ENCODE measurements at places on chromosomes 2 and 18.

DNA sequence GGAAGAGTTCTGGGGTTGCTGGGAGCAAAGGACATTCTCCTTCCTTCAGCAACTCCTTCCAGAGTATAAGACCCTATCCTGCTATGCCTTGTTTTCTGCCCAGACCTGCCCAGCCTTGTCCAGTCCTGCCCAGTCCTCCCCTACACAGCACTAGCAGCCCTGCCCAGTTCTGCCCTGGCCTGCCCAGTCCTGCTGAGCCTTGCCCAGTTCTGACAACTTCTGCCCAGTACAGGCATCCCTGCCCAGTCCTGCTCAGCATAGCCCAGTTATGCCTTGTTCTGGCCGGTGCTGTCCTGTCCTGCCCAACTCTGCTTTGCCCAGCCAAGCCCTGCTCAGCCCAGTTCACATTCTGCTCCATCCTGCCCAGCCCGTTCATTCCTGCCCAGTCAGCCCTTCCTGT is 44.9 kb upstream of the ALK start:
- peaks cover 6% of the 10 kb centered on the region for H3K27me3 ChIP-seq
- no peak overlapping the region for H3K27ac ChIP-seq
- no peak for DNase-seq
- no peaks in the 10 kb centered on the region for H3K36me3 ChIP-seq
- H3K4me1 ChIP-seq = no peaks in the 10 kb centered on the region

GRCh38 chr18:36693931-36694620 is 134.7 kb downstream of the TPGS2 start:
- no peaks in the 10 kb centered on the region for H3K4me1 ChIP-seq
- H3K4me3 ChIP-seq = no peak overlapping the region
- no peak for DNase-seq
- peaks cover 3% of the 10 kb centered on the region for H3K27me3 ChIP-seq
- no peaks in the 10 kb centered on the region for H3K36me3 ChIP-seq
- no peak overlapping the region for H3K27ac ChIP-seq

DNA sequence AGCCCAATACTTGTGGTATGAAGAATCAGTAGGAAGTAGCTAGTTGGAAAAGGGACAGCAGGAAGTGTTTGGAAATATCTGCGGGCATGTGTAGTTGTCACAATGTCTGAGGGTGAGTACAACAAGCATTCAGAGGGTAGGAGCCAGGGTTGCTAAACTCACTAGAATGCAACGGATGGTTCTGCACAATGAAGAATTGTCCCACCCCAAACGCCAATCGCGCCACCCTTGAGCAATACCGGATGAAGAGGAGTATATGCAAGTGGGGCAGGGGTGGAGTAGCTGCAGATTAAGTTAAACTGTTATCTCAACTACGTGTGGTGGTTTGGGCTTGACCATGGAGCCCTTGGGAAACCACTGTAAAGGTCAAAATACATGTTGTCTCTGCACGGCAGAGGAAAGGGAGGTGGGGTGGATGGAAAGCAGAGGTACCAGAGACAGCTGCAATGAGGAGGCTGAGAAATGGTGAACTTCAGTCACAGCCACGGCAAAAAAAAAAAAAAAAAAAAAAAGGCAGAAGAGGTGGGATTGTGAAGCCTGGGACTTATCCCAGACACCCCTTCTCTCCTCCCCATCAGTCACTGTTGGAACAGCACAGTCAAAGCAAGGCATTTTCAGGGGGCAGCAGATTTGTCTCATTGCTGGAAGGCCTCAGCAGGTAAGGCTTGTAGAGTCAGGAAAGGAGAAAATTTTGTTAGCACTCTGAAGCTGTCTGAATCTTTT is 5.2 kb downstream of the CCL20 start:
- H3K36me3 ChIP-seq = no peaks in the 10 kb centered on the region
- DNase-seq = no peak

GRCh38 chr2:63692002-63692606 is 103.3 kb downstream of the MDH1 start:
- no peak overlapping the region for H3K27ac ChIP-seq
- H3K4me1 ChIP-seq = no peaks in the 10 kb centered on the region
- DNase-seq = no peak
- H3K36me3 ChIP-seq = no peaks in the 10 kb centered on the region
- H3K4me3 ChIP-seq = no peak overlapping the region
- H3K27me3 ChIP-seq = peaks cover 3% of the 10 kb centered on the region

DNA sequence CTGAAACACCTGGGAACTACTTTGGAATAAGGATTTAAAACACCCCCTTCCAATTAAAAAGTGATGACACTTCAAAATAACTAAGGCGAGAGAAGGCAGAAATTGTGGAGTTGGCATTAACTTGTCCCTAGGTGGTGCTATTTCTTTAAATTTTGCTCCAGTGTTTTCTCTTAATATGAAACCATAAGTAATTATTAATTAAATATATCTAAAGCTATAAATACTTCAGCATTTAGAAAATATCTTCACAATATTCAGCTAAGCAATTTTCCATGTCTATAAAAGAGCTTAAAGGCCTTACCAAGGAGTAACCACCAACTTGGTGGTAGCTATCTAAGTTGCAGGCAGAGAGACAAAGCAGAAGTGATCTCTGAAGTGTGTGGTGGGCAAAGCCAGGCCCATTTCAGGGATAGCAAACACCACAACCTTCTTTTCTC is 186.8 kb upstream of the PGAP1 start:
- H3K4me3 ChIP-seq = no peak overlapping the region
- H3K27ac ChIP-seq = peak overlapping the region; percentile 17
- H3K27me3 ChIP-seq = no peaks in the 10 kb centered on the region

All from activated naive CD8-positive, alpha-beta T cell treated with anti-CD3 and anti-CD28 coated beads, Interleukin-2, amount 10 ng/mL, durations not matched to agents 7 days and 5 days (primary cell).